ENCODE measurements at places on chromosomes 5 and 9.

GRCh38 chr9:126658956-126659555 is 45.3 kb downstream of the LMX1B start:
- peaks cover 4% of the 10 kb centered on the region for H3K27me3 ChIP-seq
- no peak overlapping the region for H3K27ac ChIP-seq
- H3K4me1 ChIP-seq: no peaks in the 10 kb centered on the region
- DNase-seq: no peak

DNA sequence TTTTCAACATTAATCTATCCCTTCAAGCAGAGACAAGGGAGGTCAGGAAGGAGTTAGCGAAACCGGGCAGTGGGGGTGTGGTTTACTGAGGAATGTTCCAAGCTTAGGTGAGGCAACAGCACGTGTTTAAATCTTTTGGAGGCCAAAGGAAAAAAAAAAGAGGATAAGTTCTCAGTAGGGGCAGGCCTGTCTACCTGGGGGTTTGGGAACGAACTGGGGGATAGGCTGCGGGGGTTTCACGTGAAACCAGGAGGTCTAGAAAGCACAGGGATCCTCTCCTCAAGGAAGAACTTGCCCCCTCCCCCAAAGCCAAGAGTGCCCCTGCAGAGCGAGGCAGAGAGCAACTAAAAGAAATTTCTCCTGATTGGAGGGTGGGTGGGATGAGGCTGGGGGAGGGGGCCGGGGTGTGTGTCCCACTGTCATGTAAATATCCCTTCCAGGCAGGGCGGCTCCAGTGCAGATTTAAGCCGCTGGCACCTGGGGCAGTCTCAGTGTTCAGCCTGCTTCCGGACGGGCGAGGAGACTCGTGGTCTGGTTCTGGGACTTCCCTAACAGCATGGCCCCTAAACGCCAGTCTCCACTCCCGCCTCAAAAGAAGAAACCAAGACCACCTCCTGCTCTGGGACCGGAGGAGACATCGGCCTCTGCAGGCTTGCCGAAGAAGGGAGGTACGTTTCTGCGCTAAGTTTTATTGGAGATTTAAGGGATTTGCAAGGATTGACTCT is 5.5 kb upstream of the SET start:
- peaks cover 13% of the 10 kb centered on the region for H3K4me1 ChIP-seq
- H3K27ac ChIP-seq: peak overlapping the region; percentile 96
- no peak for DNase-seq
- peak overlapping the region; percentile 95 for H3K4me3 ChIP-seq

GRCh38 chr5:86175224-86175623 is 442.5 kb upstream of the COX7C start:
- peak; percentile 15 for DNase-seq
- H3K4me1 ChIP-seq: no peaks in the 10 kb centered on the region
- H3K27ac ChIP-seq: no peak overlapping the region
- no peaks in the 10 kb centered on the region for H3K27me3 ChIP-seq

DNA sequence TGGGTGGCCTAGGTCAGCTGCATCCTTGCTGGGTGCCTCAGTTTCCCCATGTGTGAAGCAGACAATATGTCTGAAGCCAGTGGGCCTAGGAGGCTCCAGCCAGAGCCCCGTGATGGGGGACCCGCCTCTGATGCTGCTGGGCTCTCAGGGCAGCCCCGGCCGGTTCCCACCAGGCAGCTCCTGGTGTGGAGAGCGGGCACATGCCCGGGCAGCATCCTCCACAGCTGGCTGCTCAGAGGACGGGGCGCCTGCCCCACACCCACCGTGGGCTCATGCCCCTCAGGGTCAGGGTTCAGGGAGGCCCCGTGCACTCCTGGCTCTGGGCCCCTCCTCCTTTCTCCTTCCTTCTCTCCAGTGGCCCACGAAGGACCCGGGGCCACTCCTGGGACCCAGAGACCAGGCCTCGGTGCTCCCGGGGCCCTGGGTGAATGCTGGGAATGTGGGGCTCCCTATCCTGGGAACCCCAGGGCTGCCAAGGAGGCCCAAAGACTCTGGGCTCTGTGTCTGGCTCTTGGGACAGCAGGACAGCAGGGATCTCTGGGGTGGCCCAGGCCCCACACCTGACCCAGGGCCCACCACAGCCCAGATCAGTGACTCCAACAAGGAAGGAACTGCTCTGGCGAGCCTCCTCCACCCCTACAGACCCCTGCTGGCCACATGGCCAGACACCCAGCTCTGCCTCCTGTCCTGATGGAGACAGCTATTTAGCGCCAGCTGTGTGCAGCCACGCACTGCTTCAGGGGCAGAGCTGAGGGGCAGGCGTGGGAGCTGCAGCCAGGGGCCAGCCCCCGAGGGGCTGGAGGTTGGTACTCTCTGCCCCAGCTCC is 39.5 kb upstream of the EGFL7 start:
- no peaks in the 10 kb centered on the region for H3K27me3 ChIP-seq
- no peaks in the 10 kb centered on the region for H3K36me3 ChIP-seq
- DNase-seq: no peak
- H3K27ac ChIP-seq: no peak overlapping the region
- H3K4me3 ChIP-seq: no peak overlapping the region

DNA sequence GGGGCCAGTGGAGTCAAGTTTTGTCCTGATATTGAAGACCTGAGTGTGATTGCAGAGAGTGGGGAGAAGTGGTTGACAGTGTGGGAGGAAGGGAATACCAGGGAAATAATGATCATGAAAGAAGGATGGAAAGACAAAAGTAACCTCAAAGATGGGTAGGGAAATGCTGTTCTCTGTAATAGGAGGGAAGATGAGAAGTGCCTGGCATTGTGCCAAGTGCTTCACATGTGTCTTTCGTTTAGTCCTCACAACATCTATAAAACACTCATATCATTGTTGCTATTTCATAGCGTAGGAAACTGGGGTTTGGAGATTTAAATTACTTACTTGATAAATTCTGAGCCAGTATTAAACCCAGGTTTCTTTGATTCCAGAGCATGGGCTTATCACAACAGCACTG is 472.3 kb downstream of the LRRC70 start:
- no peak for DNase-seq
- H3K4me1 ChIP-seq: no peaks in the 10 kb centered on the region
- H3K27me3 ChIP-seq: no peaks in the 10 kb centered on the region
- H3K27ac ChIP-seq: no peak overlapping the region
- H3K4me3 ChIP-seq: no peak overlapping the region

GRCh38 chr9:86350006-86350760 is 4.0 kb downstream of the TUT7 start:
- H3K36me3 ChIP-seq: no peaks in the 10 kb centered on the region
- peak overlapping the region; percentile 99 for H3K4me3 ChIP-seq
- H3K27ac ChIP-seq: peak overlapping the region; percentile 94

DNA sequence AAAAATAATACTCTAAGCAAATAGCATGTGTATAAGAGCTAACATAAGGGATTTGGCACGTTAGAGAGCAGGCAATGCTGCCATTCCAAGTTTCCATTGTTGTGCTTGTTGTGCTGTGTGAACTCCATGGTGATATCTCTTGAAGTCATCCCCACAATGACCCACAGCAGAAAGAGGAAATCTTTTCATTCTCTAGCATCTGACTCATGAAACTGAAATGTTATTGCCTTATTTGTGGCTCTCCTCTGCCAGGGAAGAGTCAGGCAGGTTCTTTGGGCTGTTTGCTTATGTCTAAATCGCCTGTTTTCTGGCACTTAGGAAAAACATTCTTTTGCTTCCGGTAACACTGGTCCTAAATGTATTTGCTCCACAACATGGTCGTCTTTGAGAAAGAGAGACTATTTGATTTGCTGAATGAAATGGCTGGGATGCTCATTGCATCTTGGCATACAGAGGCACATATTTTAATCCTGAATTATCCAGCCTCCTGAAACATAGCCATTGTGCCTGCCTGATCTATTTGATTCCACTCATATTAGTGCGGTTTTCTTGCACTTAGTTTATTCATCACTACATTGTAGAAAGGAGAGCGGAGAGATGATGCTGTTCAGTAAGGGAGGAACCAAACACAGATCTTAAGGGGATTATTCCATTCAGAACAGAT is 188.8 kb downstream of the CSNK1G3 start:
- H3K27me3 ChIP-seq: no peaks in the 10 kb centered on the region
- no peaks in the 10 kb centered on the region for H3K36me3 ChIP-seq
- no peaks in the 10 kb centered on the region for H3K4me1 ChIP-seq
- H3K27ac ChIP-seq: no peak overlapping the region
- no peak overlapping the region for H3K4me3 ChIP-seq
- no peak for DNase-seq

DNA sequence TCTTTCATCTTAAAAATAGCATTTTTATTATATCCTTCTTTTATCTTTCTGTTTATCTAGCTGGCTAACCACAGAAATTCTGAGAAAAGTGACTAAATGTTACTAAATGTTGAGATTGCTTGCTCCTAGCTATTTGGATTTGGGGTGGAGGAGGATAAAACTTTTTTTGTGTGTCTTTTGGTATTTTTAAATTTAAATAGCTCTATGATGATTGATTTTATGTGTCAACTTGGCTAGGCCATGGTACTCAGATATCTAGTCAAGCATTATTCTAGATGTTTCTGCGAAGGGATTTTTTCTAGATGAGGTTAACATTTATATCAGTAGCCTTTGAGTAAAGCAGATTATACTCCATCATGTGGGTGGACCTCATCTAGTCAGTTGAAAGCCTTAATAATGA is 75.0 kb downstream of the GCNT1 start:
- H3K36me3 ChIP-seq: no peaks in the 10 kb centered on the region
- no peak overlapping the region for H3K4me3 ChIP-seq
- no peak overlapping the region for H3K27ac ChIP-seq
- peaks cover 6% of the 10 kb centered on the region for H3K4me1 ChIP-seq

GRCh38 chr9:14554886-14555285 is 138.3 kb downstream of the ZDHHC21 start:
- H3K4me1 ChIP-seq: no peaks in the 10 kb centered on the region
- H3K27ac ChIP-seq: no peak overlapping the region
- H3K4me3 ChIP-seq: no peak overlapping the region
- DNase-seq: no peak
- H3K27me3 ChIP-seq: no peaks in the 10 kb centered on the region
- H3K36me3 ChIP-seq: no peaks in the 10 kb centered on the region

DNA sequence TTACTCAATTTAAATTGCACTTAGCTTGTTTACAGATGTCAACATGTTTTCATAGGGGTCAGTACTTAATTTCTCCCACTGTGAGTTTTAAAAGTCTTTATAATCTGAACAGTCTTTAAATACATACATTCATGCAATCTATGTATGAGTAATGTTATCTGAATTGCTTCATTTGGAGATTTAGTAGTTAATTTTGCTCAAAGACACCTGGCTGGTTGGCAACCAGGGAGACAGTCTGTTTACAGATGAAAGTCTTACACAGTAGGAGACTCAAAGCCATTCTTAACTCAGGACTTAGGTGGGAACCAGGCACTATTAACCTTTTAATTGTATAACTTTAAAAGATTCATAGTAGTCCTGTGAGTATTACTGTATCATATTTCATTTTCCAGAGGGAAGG is 29.3 kb downstream of the DAB2 start:
- no peak overlapping the region for H3K4me3 ChIP-seq
- H3K36me3 ChIP-seq: no peaks in the 10 kb centered on the region
- no peak for DNase-seq
- no peaks in the 10 kb centered on the region for H3K27me3 ChIP-seq
- no peak overlapping the region for H3K27ac ChIP-seq

GRCh38 chr5:151001436-151001835 is 19.0 kb upstream of the GPX3 start:
- H3K27me3 ChIP-seq: no peaks in the 10 kb centered on the region
- no peaks in the 10 kb centered on the region for H3K4me1 ChIP-seq
- DNase-seq: no peak
- H3K36me3 ChIP-seq: no peaks in the 10 kb centered on the region
- H3K27ac ChIP-seq: no peak overlapping the region

GRCh38 chr9:131319486-131319885 is 30.0 kb downstream of the PLPP7 start:
- no peaks in the 10 kb centered on the region for H3K27me3 ChIP-seq
- DNase-seq: no peak
- H3K4me3 ChIP-seq: no peak overlapping the region
- no peaks in the 10 kb centered on the region for H3K4me1 ChIP-seq
- H3K36me3 ChIP-seq: no peaks in the 10 kb centered on the region
- H3K27ac ChIP-seq: no peak overlapping the region

DNA sequence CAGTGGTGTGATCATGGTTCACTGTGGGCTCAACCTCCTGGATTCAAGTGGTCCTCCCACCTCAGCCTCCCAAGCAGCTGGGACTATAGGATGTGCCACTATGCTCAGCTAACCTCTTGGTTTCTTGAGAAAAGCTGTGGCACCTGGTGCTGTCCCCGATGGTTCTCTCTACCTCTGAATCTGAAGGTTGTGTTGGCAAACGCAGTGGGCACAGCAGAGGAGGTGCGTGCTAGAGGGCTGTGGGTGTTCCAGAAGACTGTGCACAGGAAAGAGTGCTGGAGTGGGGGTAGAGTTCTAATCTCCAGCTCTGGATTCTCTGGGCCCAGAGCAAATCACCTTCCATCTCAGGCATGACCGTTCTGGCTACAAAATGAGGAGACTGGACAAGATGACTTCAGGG is 12.5 kb downstream of the RGS3 start:
- no peak overlapping the region for H3K4me3 ChIP-seq
- no peak overlapping the region for H3K27ac ChIP-seq
- no peak for DNase-seq
- H3K27me3 ChIP-seq: no peaks in the 10 kb centered on the region
- H3K4me1 ChIP-seq: no peaks in the 10 kb centered on the region

GRCh38 chr5:125034331-125034730 is 287.9 kb upstream of the ZNF608 start:
- no peaks in the 10 kb centered on the region for H3K27me3 ChIP-seq
- no peaks in the 10 kb centered on the region for H3K4me1 ChIP-seq
- H3K27ac ChIP-seq: no peak overlapping the region
- DNase-seq: no peak
- H3K36me3 ChIP-seq: no peaks in the 10 kb centered on the region

DNA sequence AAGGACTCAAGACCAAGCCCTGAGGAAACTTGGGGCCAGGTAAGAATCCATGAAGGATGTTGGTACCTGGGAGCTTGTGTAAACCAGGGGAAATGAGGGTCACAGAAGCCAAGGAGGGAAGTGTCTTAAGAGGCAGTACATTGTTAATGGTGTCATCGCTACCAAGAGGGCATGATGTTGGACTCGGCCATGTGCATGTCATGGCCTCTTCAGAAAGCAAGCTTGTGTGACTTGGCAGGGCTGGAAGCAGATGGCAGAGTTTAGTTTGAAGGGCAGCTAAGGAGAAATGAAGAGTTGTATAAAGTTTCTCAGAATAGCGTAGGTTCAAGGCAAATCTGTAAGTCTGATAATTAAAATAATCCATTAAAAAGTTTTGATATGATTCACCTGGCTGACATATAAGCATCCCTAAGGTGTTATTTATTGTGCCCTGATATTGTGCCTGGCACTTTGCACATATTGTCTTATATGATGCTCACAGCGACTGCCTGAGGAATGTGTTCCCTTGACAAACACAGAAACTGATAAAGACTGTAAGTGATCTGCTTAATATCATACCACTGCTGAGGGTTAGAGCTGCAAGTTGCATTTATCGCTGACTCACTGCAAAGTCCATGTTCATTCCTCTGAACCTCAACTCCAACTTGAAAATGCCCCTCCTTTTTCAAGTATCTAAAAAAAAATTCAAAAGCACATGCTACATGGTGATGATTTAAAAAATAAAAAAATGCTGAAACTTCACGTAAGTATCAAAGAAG is 81.3 kb upstream of the PTPN3 start:
- no peak overlapping the region for H3K27ac ChIP-seq
- H3K36me3 ChIP-seq: no peaks in the 10 kb centered on the region
- H3K27me3 ChIP-seq: no peaks in the 10 kb centered on the region
- H3K4me3 ChIP-seq: no peak overlapping the region
- no peaks in the 10 kb centered on the region for H3K4me1 ChIP-seq
- no peak for DNase-seq
